ENCODE measurements at places on chromosomes 5 and 9.

DNA sequence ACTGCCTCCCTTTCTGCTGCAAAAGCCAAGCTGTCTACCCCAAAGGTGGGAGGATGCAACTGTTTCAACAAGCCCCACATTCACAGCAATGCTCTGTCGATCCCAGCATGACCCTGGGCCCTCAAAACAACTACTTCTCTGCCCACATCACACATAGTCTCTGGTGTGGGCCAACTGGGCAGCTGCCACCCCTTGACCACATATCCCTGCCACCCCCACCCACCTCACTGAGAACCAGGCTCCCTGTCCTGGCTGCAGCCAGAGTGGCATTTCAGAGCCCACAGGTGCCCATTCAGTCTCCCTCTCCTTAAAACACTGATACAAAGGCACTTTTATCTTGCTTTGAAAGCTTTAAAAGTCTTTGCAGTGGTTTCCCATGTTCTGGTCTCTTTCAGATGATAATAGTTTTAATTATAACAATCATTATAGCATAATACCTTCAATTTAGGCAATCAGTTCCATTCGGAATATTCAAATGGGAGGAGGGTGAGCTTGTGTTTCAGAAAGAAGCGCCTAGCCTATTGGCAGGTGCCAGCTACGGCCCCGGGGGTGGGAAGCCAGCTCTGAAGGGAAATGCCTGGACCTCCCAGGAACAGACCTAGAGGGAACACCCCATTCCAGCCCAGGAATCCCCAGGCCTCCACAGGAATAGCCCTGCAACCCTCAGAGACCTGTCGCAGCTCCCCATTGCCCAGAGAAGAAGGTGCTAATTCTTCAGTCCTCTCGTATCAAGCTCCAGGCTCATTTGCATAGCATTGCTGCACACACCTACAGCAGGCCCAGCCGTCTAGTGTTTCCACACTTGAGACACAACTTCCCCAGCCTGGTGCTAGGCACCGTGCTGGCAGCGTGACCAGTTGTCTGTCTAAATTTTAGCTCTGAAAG, 90.8 kb downstream of the C5orf15 start:
- no peak for DNase-seq

DNA sequence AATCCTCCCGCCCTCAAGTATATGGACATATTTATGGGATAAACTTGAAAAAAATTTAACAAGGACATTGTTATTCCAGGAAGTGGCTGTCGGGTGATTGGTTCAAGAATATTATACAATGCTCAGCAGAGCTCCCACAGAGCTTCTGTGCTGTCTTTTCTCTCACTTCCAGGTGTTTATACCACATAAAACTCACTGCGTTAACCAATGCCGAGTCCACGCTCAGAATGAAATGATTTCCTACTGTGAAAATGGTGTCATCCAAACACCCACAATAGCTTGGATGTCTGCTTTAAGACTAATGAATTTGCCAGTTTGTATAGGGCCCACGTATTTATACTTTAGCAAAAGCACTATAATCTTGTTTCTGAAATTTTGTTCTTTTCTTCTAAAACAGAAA, 368.2 kb downstream of the NDUFS4 start:
- DNase-seq: no peak

DNA sequence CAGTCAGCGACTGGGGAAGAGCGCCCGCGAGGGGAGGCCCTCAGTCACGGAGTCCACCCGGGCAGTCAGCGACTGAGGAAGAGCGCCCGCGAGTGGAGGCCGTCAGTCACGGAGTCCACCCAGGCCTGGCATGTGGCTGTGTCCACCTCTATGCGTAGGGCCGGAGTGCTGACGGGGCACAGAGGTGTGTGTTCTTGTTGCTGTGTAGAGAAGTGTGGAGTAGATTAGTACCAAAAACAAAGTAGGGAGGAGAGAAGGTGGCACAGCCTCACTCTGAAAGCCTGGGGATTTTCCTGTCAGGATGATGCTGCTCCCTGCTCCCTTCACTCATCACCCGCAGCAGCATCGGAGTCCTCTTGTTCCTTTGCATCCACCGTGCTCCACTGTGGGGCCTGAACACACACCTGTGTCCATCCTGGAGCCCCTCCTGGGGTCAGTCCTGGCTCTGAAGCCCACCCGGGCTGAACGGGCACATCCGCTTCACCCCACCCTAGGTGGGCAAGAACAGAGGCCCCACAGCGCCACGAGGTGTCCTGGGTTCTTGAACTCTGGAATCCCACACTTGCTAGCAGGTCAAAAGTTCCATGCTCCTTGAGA, 37.9 kb downstream of the AHRR start:
- no peak for DNase-seq

GRCh38 chr5:42349163-42349562, 74.1 kb upstream of the GHR start:
- no peak for DNase-seq

- DNase-seq: no peak
Measured at GRCh38 chr5:56389261-56389660, 156.1 kb upstream of the ANKRD55 start.

DNA sequence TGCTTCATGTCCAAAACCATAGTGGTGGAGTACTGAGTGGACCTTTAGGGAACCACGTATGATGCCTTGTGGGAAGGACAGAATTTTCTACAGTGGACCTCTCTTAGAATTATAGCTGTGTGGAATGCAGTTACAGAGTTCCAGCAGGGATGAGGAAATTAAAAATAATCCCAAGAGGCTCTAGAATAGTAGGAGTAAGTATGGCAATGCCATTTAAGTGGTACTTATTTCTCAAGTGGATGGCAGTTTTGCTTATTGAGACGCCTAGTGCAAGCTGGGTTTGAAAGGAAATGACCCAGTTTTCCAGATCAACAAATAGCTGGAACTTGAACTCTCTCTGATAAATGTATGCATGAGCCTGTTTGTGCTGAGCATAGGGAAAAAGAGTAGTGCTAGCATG, 431.6 kb downstream of the PRR16 start:
- no peak for DNase-seq

- no peak for DNase-seq
Measured at GRCh38 chr5:102306121-102306520, 10.0 kb upstream of the SLCO4C1 start.

DNA sequence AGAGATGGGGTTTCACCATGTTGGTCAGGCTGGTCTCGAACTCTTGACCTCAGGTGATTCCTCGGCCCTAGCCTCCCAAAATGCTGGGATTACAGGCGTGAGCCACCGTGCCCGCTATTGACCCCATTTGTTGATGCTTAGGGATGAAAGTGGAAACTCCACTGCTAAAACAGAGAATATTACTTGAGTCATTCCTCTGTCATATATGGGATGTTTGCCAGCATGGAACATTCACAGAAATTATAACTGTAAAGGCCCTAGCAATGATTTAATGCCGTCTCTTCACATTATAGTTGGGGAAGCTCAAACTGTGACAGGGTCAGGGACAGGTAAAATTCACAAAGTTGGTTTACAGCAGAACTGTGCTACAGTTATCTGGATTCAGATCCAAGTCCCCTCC, 94.5 kb downstream of the TMC1 start:
- DNase-seq: no peak

- no peak for DNase-seq
Measured at GRCh38 chr5:17433406-17433805, 64.6 kb upstream of the TAF11L2 start.

GRCh38 chr5:143119881-143120341, 283.6 kb downstream of the NR3C1 start:
- DNase-seq: no peak

- no peak for DNase-seq
Measured at GRCh38 chr5:137035480-137035878, 463.6 kb downstream of the SPOCK1 start.
